HL-60 (cell line): ENCODE measurements at places on chromosomes 4 and X.

DNA sequence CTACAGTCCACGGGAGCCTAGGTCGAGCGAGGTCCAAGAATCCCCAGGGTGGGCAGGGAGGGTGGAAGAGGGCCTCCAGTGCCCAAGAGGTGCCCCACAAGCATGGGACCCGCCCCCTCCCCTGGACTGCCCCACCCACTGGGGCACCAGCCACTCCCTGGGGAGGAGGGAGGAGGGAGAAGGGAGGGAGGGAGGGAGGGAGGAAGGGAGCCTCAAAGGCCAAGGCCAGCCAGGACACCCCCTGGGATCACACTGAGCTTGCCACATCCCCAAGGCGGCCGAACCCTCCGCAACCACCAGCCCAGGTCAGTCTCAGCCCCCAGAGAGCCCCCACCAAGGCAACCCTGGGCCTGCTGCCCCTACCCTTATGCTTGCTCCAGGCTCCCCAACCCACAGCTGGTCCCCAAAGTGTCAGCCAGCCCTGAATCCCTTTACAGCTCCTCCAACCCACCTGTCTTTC lies at the start of gene GATA1:
TSS of gene GATA1 (plus strand) at position 250 of the 460 bp plus-strand sequence. CDS start 4,520 bp downstream, outside the sequence.
- no peak for DNase-seq

GRCh38 chr4:98610431-98610830 lies 48.0 kb downstream of the TSPAN5 start:
- no peak for DNase-seq

- DNase-seq: no peak
Observed at GRCh38 chr4:88697141-88697540, 488 bp downstream of the NAP1L5 start.

DNA sequence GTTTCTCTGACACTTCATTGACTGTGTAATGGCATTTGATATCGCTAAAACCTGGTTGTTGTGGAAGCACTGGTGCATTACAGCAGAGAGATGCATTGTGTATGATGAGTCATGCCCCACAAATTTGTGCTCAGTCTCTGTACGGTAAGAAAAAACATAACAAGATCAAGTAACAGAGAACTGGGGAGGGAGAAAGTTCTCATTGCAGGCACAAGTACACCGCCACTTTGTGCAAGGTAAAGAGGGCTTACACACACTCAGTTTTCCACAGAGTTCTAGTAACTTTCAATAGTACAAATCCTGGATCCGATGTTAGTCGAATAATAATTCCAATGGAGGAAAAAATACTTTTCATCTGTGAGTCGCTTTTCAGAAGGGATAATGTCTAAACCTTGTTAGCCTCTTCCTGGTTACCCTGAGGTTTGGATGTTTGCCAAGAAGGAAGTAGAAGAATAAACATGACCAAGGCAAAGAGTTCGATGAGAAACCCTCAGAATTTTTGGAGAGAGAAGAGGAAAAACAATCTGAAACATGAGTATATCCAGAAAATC lies 512.5 kb upstream of the SLIT2 start:
- no peak for DNase-seq

- no peak for DNase-seq
Observed at GRCh38 chr4:187865914-187866313, 129.7 kb upstream of the ZFP42 start.

DNA sequence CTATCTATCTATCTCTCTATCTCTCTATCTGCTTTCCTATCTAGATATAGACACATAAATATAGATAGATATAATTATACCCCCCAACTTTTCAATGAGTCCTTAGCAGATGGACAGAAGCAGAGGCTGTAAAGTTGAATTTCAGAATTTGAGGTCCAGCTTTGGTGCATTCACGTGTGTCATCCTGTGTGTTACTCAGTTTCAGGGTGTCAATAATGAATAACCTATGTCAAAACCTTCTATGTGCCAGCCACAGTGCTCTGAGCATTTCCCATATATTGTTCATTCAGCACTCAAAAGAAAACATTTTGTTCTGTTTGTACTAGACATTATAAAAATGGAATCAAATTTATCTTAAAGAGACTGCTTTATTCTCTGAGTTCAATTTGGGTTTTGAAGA lies 310.0 kb downstream of the ARHGAP24 start:
- no peak for DNase-seq

DNA sequence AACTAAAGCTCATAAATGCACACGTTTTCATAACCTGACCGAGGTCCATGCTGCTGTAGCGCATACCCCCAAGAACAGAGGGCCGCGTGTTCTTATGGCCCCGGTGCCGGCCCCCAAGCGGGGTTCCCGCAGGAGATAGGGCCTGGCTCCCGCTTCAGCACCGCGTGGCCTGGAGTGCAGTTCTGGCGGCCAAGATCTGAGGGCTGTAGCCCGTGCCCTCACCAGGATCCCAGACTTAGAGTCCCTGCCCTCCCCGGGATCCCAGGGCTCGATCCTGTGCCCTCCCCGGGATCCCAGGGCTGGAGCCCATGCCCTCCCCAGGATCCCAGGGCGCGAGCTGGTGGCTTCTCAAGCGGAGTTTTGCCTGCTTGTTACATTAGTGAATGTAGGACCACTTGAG lies 1.0 kb upstream of the GRPEL1 start:
- DNase-seq: no peak

DNA sequence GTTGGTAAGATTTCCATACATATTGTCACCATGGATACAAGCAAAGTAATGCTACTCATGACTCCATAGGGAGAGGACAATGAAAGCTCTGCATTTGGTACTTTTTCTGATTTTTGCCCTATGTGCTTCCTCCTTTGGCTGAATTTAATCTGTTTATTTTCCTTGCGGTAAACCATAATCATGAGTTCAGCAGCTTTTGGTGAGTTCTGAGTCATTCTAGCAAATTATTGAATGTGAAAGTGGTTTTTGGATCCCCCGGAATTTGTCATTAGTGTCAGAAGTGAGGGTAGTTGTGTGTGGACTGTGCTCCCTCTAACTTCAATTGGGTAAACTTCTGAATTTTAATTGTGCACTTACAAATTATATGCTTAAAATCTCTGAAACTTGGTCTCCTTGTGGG lies 170.3 kb downstream of the MOSPD2 start:
- no peak for DNase-seq

DNA sequence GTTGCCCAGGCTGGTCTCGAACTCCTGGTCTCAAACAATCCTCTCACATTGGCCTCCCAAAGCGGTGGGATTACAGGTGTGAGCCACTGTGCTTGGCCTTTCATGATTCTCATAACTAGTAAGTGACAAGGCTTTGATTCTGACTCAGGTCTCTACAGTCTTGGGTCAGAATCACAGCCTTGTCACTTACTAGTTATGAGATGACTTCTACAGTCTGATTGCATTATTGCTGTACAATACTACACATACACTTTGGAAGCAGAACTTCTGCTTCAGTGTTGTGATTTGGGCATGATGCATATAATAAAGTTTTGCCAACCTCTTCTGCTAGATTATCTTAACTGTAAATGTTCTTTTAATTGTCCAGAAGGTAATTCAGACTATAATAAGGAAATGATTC lies 123.3 kb downstream of the KDM6A start:
- no peak for DNase-seq

GRCh38 chr4:22500831-22501714 lies 14.8 kb downstream of the ADGRA3 start:
- no peak for DNase-seq

- DNase-seq: no peak
Observed at GRCh38 chr4:182749667-182750167, 167.5 kb downstream of the DCTD start.

GRCh38 chr4:92064574-92064973 lies 239.2 kb upstream of the GRID2 start:
- DNase-seq: no peak

- DNase-seq: no peak
Observed at GRCh38 chrX:132732236-132732635, 226.2 kb downstream of the HS6ST2 start.

GRCh38 chrX:39196192-39197102 lies 395.2 kb downstream of the MID1IP1 start:
- DNase-seq: peak; percentile 73

GRCh38 chr4:16707874-16708273 lies 190.6 kb downstream of the LDB2 start:
- DNase-seq: no peak

DNA sequence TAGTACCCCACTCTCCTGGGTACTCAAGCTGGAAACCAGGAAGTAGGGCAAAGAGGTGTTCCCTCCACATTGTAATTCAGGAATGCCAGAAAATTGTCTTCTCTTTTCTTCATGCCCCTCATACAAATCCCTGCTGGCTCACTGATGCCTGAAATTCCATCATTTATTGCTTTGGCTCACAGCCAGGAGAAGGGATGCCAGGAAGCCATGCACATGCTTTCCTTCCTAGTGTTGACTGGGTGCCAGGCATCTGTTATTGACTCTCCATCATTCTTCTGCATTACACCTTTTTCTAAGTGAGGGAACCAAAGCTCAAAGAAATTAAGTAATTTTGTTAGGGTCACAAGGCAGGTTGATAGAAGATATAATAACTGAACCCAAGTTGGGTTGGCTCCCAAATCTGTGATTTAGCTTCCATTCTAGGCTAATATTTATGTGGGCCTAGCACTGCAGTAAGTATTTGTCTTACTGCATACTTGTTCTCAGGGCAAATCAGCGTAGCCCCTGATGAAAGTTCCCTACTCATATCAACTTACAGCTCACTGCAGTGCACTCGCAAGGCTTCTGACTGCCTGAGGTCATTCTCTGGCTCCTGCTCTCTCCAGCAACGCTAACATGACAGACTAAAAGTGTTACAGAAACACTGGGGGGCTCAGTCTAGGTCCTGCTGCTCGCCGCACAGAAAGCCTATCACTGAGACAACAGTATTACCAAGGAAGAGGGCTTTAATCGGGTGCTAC lies 89.0 kb downstream of the TRAPPC11 start:
- no peak for DNase-seq

GRCh38 chrX:118770133-118770760 lies 42.8 kb downstream of the IL13RA1 start:
- DNase-seq: no peak

GRCh38 chr4:2849267-2850152 lies 5.9 kb downstream of the ADD1 start:
- no peak for DNase-seq

- no peak for DNase-seq
Observed at GRCh38 chr4:169272265-169272886, 1.6 kb upstream of the SH3RF1 start.

- no peak for DNase-seq
Observed at GRCh38 chr4:188221090-188221489, 81.8 kb downstream of the TRIML1 start.

- DNase-seq: no peak
Observed at GRCh38 chr4:106109929-106110328, 206.1 kb downstream of the TBCK start.

- DNase-seq: no peak
Observed at GRCh38 chrX:46683048-46683447, 75.9 kb downstream of the SLC9A7 start.

DNA sequence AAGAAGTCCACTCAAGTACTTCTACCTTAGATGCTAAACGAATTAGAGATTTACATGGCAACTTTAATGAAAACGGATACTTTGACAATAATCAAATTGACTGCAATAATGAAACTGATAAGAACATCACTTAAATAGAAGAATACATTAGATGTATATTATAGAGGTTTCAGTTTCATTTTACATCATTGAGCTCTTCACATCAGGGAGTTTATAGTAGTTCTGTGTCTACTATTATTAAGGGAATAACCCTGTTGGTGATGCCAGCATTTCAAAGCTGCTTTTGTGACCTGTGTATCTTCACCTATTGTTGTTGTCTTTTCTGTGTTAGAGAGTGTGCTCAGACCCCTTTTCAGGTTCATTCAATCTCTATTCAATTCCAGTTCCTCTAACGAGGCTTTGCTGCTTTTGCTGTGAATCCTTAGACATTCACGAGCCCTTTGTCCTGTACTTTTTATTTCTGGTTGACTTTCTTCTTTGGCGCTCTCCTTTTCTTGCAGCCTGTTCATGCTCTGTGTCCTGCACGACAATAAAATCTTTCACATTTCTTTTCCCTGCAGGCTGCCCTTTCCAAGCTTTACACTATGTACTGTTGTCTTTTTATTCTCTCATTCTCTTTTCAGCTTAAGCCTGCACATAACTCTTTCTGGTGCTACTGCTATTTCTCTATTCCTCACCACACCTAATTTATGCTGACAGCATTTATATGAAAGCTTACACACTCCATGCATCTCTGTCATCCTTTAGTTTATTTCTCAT lies 232.1 kb downstream of the CPE start:
- DNase-seq: no peak

DNA sequence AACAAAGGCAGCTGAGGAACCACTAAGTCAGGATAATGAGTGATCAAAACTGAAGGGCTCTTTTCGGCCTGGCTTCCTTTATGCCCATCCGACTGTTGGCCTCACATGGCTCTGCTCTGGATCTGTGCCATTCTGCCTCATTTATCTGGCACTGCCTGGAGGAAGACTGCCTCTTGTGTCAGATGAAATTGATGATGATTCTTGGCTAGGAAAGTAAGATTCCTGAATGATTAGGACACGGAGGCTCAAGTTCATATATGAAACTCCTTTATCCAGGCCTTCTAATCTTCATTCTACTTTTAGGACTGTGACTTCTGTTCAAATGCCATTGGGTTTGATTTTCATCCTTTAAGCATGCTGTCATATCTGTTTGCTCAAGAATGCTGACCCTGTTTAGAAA lies 475.4 kb upstream of the RPS6KA3 start:
- DNase-seq: no peak

GRCh38 chr4:88242144-88242543 lies 42.2 kb downstream of the PPM1K start:
- no peak for DNase-seq

- DNase-seq: no peak
Observed at GRCh38 chr4:16066586-16067128, 17.2 kb downstream of the PROM1 start.

GRCh38 chr4:26452565-26453531 lies 37.4 kb downstream of the CCKAR start:
- DNase-seq: no peak

DNA sequence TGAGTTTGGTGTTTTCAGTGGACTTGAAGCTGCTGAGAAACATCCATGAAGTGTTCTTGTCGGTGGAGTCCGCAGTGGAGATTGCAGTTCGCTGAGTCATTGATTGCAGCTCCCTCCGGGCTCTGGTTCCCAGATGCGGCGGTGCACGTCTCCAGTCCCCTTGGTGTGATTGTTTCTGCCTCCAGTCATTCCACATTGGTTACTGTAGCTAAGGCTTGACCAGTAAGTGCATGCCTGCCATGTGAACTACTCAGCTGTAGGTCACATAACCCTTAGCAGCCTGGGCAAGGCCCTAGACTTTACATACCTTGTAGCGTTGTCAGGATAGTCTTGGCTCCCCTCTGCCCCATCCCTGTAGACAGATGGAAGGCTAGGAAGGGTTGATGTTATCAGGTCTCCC lies 53.8 kb upstream of the CLCN4 start:
- DNase-seq: no peak

- peak; percentile 95 for DNase-seq
Observed at GRCh38 chr4:2811830-2812611, 19.1 kb downstream of the SH3BP2 start.

- DNase-seq: no peak
Observed at GRCh38 chrX:115226929-115227328, 7.0 kb downstream of the LRCH2 start.

- DNase-seq: no peak
Observed at GRCh38 chr4:10740251-10740650, 55.7 kb upstream of the CLNK start.
